Stimulated activated CD4-positive, alpha-beta T cell treated with anti-CD3 and anti-CD28 coated beads, Interleukin-2, amount 100 ng/mL, for 24 hours (primary cell): ENCODE measurements at places on chromosomes 12 and 14.
A peak's percentile ranks its signal among the peaks of the same experiment; 100 is the strongest.

- DNase-seq, result no peak
Measured at GRCh38 chr12:83664650-83665049, 977.9 kb downstream of the TMTC2 start.

- DNase-seq, result no peak
Measured at GRCh38 chr12:46942579-46942978, 116.8 kb upstream of the SLC38A4 start.

DNA sequence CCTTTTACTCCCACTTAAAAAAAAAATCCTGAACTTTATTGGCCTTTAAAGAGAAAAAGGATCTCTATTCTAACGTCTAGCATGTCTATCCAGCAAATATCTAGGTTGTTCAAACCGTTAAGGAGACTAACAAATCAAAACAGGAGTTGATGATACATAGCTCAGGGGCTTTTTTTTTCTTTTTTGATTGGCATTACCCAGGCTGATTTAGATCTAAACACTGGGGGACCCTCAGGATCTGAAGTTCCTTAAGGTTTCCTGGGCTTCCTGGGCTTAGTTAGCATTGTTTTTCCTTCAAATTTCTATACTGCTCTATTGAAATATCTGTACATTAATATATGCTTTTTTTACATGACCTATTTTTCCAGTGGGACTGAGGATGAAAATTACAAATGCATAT is 42.3 kb downstream of the EFCAB11 start:
- no peak for DNase-seq

GRCh38 chr12:130384234-130384633 is 46.5 kb downstream of the PIWIL1 start:
- no peak for DNase-seq

DNA sequence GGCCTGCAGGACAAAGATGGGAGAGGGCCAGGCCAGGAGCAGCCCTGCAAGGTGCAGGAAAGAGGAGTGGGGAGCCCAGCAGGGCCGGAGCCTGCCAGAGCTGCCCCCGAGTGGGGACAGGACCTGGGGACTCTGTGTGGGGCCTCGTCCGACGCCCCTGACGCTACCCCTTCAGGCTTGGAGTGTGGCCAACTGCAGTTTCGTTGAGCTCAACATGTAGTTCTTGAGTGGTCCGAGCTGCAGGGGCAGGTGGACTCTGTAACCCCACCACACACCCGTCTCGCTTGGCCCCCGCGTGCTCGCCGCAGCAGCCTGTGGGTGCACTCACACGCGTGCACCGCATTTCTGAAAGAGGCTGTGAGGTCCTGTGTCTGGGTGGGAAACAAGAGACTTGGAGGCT is 2.0 kb downstream of the ASPG start:
- DNase-seq, result no peak

DNA sequence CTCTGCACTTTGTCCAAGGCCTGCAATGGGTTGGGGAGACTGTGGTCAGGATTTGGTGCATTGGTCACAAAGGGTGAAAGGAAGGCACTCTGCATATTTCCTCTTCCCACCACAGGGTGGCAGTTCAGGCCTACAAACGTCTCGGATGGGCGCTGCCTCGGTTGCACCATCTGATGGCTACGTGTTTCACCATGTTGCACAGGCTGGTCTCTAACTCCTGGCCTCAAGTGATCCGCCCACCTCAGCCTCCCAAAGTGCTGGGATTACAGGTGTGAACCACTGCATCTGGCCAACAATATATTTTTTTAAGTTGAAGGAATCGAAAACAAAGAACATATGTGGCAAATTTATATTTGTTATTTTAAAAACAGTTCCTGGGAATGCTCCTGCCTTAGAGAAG is 35.1 kb downstream of the TMBIM6 start:
- DNase-seq, result peak; percentile 53

DNA sequence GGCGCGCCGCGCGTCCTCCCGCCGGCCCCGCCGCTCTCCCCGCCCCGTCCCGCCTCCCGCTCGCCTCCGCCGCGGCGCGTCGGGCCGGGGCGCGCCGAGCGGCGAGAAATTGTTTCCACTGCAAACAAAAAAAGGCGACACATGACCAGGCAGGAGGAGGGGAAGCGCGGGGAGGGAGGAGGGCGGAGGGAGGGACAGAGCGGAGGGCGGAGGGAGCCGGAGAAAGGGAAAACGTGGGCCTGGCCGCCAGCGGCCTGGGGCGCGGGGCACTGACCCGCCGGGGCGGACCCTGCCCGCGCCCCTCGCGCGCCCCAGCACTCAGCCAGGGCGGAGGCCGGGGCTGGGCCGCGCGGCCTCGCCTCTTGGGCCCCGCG is at the start of gene FOXN3:
TSS of gene FOXN3 (minus strand) at position 143 of the 374 bp plus-strand sequence. CDS start 4,757 bp downstream, outside the sequence.
- peak; percentile 86 for DNase-seq

DNA sequence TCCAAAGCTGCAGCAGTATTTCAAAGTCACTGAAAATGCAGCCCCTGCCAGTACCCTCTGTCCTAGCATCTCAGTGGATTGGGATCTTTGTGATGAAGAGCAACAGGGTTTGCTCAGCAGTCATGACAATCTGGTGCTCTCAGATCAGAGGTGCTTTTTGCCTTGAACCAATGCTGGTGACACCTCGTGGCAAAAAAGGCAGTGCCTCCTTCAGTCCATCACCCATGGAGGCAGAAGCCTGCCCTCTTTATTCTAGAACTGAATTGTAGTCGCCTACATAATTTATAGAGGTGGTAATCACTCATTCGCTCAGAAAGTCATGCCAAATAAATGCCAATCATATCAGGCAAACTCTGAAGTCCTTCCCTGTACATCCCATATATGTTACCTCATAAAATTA is 126.0 kb upstream of the VRK1 start:
- DNase-seq, result no peak

DNA sequence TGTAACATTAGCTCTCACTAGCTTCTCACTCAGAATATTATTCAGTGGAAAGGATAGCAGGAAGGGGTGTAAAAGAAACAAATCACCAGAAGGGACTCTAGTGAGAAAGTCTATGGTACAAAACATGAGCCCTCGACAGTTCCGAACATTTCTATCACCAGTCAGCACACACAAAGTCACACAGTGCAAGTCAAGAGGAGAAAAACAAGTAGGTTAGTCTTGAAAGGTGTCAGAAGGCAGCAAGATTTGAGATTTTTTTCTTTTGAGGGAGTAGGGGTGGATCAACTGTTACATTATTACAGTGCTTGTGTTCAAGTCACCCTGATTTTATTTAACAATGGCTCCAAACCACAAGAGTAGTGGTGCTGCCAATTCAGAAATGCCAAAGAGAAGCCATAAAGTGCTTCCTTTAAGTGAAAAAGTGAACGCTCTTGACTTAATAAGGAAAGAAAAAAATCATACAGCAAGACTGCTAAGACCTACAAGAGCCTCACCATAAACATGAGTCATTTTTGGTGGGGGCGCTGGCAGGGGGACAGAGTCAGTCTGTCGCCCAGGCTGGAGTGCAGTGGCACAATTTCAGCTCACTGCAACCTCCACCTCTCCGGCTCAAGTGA is 42.3 kb downstream of the GNS start:
- DNase-seq, result no peak

DNA sequence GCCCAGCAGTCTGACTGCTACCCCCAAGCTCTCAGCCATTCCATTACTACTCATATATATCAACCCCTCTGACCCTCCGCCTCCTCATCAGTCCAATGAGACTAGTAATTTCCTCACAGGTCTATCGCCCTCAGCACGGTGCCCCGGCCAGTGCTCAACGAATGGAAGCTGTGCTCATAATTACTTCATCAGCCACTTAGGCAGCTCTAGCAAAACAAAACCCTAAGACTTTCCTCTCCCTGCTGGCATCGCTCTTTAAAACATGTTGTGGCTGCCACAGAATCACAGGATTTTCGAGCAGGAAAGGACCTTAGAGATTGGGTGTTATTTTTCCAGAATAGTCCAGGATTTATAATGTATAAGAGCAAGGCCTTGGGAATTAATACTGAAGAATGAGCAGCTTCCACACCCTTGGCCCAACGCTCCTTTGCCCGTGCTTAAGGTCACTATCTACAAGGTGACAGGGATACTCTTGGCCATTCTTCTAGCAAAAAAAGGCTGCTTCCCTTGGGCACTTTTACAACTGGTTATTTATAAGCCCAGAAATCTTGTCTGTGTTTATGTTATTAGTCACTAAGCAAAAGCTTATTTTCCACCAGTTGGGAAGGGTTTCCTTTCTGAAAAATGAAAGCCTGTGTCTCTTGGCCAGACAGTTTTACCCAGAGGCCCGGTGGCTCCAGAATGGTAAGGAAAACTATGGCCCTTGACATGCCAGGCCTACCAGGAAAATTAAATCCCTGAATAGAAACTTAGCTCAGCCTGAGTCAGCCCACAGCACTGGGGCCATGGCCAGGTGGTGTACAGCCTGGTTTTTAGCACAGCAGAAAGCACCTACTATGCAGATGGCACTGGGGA is 47.9 kb downstream of the NUAK1 start:
- no peak for DNase-seq

GRCh38 chr14:34604995-34605394 is 25.0 kb downstream of the SNX6 start:
- DNase-seq, result no peak

DNA sequence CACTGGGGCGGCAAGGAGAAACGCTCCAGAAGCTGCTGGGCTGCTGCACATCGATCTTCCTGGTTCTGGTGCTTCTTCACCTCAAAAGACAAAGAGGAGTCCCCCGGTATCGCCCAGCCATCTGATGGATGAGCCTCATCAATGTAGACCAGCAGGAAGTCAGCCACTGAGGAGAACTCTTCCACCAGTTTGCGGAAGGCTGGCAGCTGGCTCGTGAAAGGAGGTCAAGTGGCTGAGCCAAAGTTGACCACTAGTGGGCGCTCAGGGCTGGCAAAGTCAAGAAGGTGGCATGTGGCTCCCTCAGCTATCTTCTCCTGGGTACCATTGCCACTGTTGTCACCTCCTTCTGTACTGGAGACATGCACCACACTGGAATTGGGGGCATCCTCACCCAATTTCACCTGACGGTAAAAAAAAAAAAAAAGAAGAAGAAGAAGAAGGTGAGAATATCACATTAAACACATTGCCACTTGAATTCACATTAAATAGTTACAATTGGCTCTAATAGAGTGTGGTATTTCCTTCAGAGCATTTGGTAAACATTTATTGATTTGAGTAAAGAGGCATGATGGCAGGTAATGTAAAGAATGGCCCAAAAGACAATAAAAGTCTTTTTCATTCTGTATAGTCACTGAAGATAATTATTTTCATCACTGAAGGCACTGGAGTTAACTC is 8.3 kb downstream of the DIO2 start:
- peak; percentile 46 for DNase-seq

- no peak for DNase-seq
Measured at GRCh38 chr12:76379261-76379660, 31.0 kb upstream of the BBS10 start.

DNA sequence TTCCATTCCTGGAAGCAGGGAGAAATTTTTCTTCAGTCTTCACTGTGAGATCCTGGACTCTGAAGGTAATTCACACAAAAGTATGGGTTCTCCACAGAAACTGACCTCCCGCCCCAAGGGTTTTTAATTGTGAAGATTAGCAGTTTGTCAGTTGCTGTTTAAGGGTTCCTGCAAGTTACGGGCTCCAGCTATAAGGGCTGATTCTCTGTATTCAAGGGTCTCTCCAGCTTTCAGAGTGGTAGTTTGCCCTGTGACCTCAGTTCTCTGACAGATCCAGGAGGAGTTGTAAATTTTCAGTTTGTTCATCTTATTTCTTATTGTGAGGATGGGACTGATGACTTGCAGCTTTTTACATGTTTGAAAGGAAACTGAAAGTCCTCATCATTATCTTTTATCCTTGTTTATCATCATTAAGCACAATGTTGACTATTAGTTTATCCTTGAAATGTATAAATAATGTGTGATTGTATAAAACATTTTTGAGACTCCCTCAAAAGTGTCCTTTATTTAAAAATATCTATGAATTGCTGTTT is 110.9 kb downstream of the SCAF11 start:
- DNase-seq, result no peak

DNA sequence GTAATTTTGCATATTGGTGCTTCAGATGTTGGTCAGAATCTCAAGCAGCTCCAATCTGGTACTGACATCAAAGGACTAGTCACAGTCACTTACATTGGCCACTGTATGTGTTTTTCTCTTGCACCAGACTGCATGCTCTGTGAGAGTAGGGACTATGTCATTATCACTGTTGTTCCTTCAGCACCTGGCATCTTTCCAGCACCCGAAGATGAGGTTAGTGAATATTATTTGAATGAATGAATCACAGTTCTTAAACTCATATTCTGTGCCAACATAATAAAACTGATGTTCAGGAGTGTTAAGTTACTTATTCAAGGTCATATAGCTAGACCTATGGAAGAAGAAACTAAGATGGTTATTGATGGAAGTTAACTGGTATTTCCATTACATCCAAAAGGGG is 204.5 kb upstream of the TBX3 start:
- no peak for DNase-seq

GRCh38 chr14:68733086-68733914 is 59.6 kb downstream of the ZFP36L1 start:
- DNase-seq, result no peak

DNA sequence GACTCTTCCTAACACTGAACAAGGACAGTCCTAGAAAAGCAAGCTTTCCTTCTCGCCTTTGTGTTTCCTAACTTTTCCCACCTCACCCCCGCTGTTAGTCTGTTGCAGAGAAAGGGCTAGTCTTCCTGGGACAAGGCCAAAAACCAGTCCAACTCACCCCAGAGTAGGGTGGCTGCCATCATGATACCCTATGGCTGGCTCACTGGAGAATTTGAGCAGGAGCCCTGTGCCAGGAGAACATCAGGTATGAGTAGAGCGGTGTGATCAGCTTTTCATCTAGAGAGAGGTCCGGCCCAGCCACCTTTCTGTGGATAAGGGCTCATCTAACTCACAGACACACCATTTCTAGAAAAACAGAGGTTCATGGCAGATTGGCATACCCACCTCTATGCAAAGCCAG is 16.7 kb upstream of the ZFP36L1 start:
- no peak for DNase-seq

DNA sequence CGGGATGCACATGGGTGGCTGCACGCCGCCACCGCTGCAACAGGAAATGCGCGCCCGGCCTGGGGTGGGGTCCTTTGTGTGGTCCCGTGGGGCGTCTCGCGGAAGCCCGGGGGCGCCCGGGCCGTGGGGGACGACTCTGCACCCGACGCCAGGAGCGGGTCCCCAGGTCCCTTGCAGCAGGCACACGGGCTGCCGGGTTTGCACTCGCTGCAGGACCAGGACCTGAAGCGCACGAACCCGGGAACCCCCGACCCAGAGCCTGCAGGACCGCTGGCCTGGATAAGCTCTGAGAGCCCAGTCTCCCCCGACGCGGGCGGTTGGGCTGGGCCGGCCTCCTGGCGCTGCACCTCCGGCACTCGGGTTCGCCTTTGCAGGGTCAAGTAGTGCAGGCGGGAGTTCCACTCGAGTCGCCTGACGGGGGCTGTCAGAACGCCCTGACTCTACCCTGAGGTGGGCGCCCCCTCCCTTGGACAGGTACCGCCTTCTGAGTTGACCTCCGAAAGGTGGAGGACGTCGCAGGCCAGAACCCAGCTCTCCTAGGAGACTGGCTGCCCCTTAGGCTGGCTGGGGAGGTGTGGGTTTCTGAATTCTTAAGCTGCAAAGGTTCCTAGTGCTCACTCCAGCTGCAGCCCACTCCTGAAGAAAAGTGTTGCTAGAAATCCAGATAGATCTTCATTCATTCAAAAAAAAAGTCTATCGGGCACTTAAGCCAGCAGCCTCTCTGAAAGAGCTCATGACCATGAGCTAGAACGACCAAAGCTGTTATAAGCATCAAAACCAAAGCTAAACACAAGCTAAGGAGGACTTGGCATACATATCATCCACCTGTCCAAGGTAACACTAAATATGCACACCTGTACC is 68.0 kb downstream of the RNF34 start:
- no peak for DNase-seq
